ENCODE measurements at places on chromosomes 5 and 9. TPM values are rescaled to one million over a fixed set of nuclear protein-coding genes. Genes with fewer than 3 reads are reported as not detected.

Gene SHROOM1
- total RNA-seq, result 0.63 TPM

Gene GPR151
- not detected for total RNA-seq

- no peaks in the 10 kb centered on the region for H3K36me3 ChIP-seq
- H3K4me3 ChIP-seq, result no peak overlapping the region
- H3K27ac ChIP-seq, result no peak overlapping the region
- peaks cover 13% of the 10 kb centered on the region for H3K4me1 ChIP-seq
- no peaks in the 10 kb centered on the region for H3K27me3 ChIP-seq
These were observed 64.8 kb upstream of the SLC1A1 start for GRCh38 chr9:4425319-4426045.

DNA sequence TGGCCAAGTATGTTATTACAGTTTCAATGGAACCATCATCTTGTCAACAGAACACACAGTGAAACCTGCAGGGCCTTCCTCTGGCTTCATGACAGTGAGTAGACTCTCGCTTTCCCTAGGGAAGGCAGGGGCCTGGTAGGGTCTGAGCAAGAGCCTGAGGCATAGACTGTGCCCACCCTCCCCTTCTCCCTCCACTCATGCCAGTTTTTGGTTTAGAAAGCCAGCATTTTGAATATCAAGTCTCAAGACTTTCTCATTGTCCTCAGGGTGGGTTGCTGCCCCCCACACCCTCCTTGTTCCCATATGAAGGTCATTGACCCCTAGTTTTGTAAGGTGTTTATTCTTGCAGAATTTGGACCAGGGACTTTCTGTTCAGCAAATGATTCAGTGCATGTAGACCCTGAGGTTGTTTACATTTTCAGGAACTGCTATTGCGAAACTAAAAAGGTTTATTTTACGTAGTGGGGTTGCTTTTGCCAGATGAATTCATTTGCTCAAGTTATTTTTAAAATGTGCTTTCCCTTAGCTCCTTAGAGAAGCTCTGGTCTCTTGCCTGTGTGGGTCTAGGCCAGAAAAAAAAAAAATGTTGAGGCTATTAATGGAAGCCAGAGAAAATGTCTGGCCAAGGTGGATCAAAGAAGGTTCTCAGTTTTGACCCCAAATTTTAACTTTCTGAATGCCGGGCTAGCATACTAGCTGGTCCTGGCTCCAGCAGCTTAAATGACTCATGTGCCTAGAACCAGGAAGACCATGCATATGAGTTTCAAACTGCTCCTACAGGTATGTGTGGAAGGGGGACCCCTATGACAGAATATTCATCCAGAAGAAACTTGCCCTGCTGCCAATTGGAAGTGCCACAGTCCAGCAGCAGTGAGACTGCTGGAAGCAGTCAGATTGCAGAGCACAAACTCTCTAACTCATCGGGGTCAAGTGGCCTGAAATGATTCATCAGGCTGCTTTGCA, 10.1 kb upstream of the MOB3B start:
- no peak overlapping the region for H3K4me3 ChIP-seq
- no peak overlapping the region for H3K27ac ChIP-seq
- no peak for DNase-seq
- peaks cover 17% of the 10 kb centered on the region for H3K36me3 ChIP-seq
- no peaks in the 10 kb centered on the region for H3K4me1 ChIP-seq

DNA sequence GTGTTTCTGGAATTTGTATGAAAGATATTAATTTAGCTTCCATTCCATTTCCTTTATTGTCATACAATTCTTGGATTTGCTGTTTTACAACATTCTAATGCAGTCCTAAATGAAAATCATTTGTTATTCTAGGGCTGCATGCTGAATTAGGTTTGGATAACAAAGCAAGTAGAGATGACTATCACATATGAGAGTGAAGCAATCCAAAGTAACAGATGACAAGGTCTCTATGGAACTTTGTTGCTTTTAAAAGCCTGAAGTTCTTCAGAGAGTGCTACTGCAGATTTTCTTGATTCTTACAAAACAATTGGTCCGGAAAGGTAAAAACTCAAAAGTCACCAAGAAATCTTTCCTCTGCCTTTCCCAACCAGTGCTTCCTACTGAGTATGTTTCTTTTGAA, 56.9 kb upstream of the VCAN start:
- H3K4me1 ChIP-seq, result no peaks in the 10 kb centered on the region
- no peak for DNase-seq
- no peak overlapping the region for H3K27ac ChIP-seq
- H3K4me3 ChIP-seq, result no peak overlapping the region

DNA sequence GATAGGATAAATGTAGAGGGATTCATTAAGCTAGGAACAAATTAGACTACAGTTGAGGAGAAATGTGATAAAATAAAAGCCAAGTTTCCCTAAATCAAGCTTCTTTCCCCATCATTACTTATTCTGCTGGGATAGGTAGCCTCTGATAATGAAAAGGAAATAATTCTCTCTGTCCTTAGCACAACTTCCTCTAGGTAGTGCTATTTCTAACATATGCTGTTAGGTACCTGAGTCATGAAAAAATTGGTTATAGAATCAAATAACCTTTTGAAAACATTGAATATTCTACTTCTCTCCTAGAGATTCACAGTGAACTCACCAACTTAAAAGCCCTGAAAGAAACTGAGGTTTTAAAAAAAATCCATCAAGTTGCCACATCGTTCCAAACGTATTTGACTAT, 1793.1 kb downstream of the EFNA5 start:
- H3K36me3 ChIP-seq, result no peaks in the 10 kb centered on the region
- no peaks in the 10 kb centered on the region for H3K4me1 ChIP-seq
- no peaks in the 10 kb centered on the region for H3K27me3 ChIP-seq
- no peak overlapping the region for H3K4me3 ChIP-seq
- H3K27ac ChIP-seq, result no peak overlapping the region

DNA sequence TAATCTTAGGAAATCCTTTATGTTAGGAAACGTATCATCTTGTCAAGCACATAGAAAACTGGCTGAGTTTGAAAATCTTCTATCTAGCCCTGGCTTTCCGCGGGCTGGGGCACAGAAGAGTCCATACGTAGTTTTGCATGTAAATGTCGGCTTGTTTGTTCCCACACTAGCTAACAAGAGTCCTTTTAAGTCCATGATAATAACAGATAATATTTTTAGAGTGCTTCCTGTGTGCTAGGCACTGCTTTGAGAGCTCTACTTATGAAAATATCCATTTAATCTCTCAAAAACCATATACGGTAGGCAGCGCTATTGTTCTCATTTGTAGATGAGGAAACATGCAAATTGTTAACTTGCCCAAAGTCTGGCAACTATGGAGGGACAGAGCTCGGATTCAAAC, 40.5 kb downstream of the FYB1 start:
- peak overlapping the region; percentile 59 for H3K4me3 ChIP-seq
- H3K27me3 ChIP-seq, result no peaks in the 10 kb centered on the region
- no peak for DNase-seq
- H3K4me1 ChIP-seq, result peaks cover 93% of the 10 kb centered on the region
- H3K27ac ChIP-seq, result peak overlapping the region; percentile 80

GRCh38 chr5:73826301-73827105, 200.5 kb downstream of the ARHGEF28 start:
- no peak overlapping the region for H3K27ac ChIP-seq
- no peaks in the 10 kb centered on the region for H3K36me3 ChIP-seq
- no peak for DNase-seq
- peaks cover 2% of the 10 kb centered on the region for H3K27me3 ChIP-seq
- no peak overlapping the region for H3K4me3 ChIP-seq

GRCh38 chr5:175517824-175518450, 39.6 kb downstream of the SFXN1 start:
- H3K36me3 ChIP-seq, result peaks cover 95% of the 10 kb centered on the region
- peak overlapping the region; percentile 54 for H3K4me3 ChIP-seq
- DNase-seq, result peak; percentile 92
- H3K27ac ChIP-seq, result peak overlapping the region; percentile 98
- no peaks in the 10 kb centered on the region for H3K27me3 ChIP-seq
- peaks cover 95% of the 10 kb centered on the region for H3K4me1 ChIP-seq

DNA sequence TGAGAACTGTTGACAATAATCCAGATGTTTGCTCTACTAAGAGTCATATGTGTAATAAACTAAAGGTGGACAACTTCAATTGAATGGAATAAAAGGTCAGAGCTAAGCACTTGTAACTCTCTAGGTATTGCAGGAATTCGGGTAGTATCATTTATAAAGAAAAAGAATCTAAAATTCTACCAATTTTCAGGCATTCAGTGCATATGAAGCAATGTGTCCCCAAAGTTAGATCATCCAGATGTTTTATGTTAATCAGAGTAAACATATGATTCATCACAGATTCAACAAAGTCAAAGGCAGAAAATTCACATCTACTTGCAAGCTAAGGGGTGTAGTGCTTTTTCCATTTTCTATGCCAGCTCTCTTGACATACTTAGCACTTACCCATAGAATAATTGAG, 477.1 kb downstream of the PDE4D start:
- H3K27me3 ChIP-seq, result peaks cover 7% of the 10 kb centered on the region
- H3K4me1 ChIP-seq, result no peaks in the 10 kb centered on the region
- H3K27ac ChIP-seq, result no peak overlapping the region
- no peak overlapping the region for H3K4me3 ChIP-seq

Measured in activated CD4-positive, alpha-beta T cell treated with anti-CD3 and anti-CD28 coated beads for 36 hours (primary cell).